HAP-1 (cell line): ENCODE measurements at places on chromosomes 13 and 19.
A peak's percentile ranks its signal among the peaks of the same experiment; 100 is the strongest.

DNA sequence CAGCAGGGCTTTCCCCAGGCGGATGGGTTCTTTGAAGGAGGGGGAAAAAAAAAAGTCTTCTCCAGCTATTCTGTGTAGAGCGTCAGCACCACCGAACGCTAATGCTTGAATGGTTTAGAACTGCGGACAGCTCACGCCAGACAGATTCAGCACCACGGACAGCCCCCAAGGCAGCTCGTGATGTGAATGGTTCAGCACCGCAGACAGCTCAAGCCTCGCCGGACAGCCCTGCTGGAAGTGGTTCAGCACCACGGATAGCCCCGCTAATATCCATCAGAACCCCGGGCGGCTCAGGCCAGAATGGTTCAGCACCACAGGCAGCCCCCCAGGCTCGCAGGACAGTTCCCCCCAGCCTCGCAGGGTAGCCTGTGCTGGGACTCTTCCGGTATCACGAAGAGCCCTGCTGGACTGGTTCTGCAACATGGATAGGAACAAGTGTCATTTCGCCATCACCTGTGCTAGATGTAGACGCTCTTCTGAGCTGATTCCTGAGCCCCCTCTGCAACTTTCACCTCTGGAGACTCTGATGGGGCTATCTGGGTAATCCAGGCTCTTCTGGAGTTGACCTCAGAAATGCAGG, 4.9 kb upstream of the SMIM17 start:
- DNase-seq, result peak; percentile 84

- DNase-seq, result no peak
Observed at GRCh38 chr13:113138792-113139551, 16.4 kb downstream of the F10 start.

GRCh38 chr19:55605637-55606470, at the start of gene ZNF865:
Gene ZNF865 (plus strand): TSS chr19:55605647. CDS start chr19:55613619, 7,972 bp downstream.
- peak; percentile 90 for DNase-seq

DNA sequence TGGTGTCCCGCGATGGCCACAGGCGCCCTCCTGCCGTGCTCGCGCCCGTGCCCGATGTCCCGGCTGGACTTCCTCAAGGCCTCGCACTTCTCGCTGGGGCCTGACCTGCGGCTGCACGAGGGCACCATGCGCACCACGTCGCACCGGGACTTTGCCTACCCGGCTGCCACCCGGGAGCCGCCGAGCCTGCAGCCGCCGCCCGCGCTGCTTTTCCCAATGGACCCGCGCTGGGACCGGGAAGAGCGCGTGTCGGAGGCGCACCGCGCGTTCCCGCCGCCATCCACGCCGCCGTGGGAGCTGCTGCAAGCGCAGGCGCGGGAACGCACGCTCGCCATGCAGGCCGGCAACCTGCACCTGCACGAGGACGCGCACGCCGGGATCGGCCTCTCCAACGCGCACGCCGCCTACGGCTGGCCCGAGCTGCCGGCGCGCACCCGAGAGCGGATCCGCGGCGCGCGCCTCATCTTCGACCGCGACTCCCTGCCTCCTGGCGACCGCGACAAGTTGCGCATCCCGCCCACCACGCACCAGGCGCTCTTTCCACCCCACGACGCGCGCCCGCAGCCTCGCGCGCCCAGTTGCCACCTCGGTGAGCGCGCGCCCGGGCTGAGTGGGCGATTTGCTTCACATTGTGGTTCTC, 12.1 kb upstream of the PEX11G start:
- DNase-seq, result peak; percentile 89

GRCh38 chr13:46289260-46289955, 77.7 kb downstream of the LRRC63 start:
- DNase-seq, result no peak
